ENCODE measurements at places on chromosomes 3 and 15.

DNA sequence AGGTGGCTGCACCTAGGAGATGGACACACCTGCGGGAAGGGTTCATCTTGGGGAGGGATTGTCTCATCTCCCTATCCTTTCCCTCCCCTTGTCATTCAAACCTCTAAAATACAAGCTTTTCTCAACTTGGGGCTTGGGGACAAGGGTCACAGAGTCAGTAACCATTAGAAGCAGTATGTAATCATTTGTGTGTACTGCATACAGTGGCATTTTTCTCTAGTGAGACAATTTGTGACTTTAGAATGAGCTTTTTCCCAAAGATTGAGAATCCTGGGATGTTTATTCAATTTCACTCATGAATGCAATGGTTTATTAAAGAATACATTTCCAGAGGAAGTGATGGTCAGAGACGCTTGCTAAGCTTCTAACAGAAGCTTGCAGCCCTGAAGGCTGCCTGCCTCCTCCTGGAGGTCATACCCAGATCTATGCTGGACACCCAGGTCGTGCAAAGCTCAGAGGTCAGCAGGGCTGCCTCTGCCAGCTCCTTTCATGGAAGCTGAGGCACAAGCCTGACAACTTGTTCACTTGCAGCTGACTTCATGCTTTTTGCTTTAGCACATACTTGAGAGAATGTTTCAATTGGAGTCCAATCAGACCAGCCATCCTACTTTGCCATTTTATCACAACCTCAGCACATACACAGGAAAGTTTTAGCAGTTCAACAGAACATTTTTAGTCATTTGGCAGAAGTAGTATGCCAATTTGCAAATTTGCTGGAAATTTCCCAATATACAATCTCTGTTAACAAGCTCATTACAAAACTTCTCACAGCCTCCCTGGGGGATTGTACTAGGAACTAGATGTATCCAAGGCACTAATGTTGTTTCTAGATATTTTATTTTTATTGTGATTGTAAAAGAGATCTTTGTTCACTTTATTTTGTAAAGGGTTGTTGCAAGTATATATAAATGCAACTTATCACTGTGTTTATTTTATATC is 25.6 kb upstream of the ALDH1L1 start:
- no peak for DNase-seq

DNA sequence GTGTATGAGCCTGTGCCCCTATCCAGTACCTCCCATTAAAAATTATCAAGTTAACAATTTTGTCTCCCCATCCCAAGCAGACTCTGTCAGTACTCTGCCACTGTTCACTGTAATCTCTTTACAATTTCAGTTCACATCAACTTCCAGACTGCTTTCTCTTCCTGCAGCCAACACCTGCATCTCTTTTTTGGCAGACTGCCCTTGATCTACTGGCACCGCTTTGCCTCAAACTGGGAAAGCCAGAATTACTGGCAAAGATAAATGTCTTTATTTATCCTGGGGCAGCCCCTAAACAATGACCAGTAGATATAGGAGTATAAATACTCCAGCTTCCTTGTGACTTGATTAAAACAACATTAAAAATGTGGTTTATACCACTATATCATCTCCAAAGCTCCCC is 494.1 kb downstream of the ZNF385D start:
- no peak for DNase-seq

- no peak for DNase-seq
These were observed 16.9 kb downstream of the TIGIT start for GRCh38 chr3:114310695-114311094.

- no peak for DNase-seq
These were observed 42.4 kb downstream of the CHAC1 start for GRCh38 chr15:40995656-40996055.

DNA sequence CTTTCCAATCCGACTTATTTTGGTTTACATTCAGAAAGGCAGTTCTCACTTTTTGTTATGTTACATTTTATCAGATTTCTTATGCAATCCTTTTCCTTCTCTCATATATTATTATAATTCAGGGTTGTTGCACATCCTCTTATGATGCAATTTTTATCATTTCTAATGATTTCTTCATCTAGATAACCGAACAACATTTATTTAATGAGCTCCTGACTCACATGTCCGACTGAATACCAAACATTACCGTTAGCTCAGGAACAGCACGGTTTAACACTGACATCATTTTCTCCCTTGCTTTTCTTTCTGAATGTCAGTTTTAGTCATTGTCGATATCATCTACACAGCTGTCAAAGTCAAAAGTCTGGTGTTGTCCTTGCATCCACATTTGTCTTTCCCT is 199.2 kb downstream of the BCHE start:
- no peak for DNase-seq

DNA sequence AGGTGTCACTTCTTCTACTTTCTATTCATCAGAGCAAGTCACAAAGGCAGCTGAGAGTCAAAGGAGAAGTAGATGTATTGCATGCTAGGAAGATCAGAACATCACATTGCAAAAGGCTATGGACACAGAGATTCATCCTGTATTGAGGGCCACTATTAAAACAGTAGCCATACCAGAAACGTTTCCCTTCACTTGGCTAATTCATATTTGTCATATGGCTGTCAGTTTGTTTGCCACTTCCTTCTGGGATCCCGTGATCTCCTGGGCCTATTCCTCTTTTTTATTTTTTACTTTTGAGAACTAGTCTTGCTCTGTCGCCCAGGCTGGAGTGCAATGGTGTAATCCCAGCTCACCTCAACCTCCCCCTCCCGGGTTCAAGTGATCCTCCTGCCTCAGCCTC is 184.0 kb upstream of the SATB1 start:
- DNase-seq, result no peak

- DNase-seq, result peak; percentile 25
These were observed 17.1 kb downstream of the CTXND1 start for GRCh38 chr15:80234883-80235282.

DNA sequence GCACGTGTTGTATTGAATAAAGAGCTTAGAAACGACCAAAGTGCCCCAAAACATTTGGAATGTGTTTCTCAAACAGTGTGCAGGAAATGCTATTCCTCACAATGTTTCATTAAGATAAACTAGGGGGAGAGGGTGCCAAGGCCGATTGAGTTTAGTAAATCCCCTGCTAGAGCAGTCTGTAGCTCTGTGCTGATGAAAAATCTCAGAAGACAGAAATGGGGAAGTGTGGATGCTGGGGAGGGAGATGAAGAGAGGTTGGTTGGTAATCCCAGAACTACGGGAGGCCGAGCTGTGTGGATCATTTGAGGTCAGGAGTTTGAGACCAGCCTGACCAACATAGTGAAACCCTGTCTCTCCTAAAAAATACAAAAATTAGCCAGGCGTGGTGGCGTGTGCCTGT is 121.2 kb downstream of the FOXB1 start:
- no peak for DNase-seq

DNA sequence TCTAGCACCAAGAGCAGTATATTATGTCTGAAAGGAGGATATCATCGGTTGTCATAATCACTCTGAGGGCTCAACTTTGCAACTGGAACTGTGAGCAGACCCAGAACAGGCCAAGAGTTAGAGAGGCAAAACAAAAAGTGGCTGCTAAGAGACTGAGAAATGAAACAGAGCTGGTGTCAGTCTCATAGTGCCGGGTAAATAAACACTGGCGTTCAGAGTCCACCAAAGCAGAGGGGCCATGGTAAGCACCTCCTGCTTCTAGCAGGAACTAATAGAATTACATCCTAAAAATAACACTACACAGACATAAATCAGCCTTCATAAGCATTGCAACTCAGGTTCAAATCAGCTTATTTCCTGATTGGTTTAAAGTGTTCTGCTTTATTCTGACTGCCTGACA is 10.3 kb upstream of the IL12A start:
- no peak for DNase-seq

- peak; percentile 50 for DNase-seq
These were observed at the start of gene TTLL13 for GRCh38 chr15:90249203-90249863. TSS of gene TTLL13 (plus strand) at chr15:90249556. CDS start at chr15:90250631, 1,075 bp downstream.
